ENCODE measurements at places on chromosomes 5 and 9.

DNA sequence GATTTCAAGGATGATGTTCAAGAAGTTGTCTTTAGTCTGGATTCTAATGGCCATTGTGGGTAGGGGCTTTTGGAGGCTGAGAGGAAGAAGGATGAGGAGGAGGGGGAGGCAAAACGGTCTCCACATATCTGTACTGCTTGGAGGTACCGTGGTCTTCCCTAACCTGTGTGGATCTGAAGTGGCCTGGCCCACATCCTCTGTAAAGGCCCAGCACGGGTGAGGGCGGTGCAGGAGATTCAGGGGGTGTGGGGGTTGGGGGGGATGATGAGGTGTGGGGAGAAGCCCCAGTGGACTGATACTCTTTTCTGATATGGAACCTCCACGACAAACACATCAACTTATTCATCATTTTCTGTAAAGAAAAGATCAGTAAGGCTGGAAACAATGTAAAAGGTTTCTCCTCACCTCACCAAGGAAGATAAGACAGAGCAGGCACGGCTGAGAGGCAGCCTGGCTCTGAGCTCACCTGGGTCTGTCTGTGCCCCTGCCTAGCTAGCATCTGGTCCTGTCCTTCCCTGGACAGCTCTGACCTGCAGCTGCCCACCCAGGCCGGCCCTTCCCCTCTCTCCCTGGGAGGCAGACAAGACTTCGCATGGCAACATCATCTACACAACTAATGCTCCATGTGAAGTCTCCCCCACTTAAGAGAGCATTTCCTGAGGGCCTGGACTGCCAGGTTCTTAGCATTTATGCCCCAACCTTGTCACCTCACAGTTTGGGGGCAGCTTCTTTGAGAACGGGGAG lies 5.6 kb upstream of the IL3 start:
- no peak for DNase-seq

DNA sequence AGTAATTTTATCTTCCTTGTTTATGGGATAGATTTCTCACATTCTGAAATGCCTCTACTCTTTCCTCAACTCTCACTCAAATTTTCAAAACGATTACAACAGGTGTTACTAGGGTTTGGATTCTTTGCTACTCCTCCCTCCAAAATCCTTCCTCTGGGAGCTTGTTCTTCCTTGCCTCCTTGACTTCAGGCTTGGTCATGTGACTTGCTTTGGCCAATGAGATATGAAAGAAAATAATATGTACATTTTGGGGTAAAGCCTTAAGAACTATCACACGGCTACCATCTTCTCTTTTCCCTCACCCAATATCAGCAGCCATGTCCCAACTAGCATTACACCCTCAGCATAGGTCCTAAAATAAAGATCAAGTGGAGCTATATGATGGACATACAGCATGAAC lies 28.8 kb upstream of the SLC1A1 start:
- no peak for DNase-seq

GRCh38 chr5:147044572-147045273 lies 166.2 kb upstream of the PPP2R2B start:
- DNase-seq, result no peak

DNA sequence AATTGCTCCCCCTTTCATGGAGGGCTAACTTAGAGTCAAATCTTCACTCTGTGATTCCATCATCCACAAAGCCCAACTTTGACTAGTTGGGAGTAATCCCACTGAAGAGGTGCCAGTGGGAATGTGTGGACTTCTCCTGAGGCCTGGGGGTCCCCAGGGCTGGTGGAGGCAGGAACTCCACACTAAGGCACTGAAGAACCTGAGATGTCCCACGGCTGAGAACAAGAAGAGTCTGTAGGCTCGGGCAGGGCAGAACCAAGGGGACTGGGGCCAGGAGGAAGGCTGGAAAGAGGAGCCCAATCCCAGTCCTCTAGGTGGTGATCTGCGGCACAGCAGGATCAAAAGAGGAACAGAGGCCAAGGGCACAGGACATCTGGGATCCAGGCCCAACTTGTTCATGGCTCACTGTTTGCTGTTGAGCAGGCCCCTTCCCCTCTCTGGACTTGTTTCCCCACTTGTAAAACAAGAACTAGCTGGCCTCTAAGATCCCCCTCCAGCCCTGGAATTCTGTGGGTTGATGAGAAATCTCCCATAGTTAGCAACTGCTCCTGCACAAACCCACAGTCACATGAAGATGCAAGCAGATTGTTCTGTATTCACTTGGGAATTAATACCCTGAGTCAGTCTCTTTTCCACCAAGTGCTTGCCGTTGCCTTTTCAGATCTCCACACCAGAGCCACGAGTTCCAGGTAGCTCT lies 32.7 kb upstream of the ALDH1B1 start:
- no peak for DNase-seq

GRCh38 chr9:94677929-94678328 lies 38.6 kb upstream of the FBP1 start:
- DNase-seq, result no peak

GRCh38 chr5:76696251-76696650 lies 19.7 kb upstream of the F2R start:
- no peak for DNase-seq

GRCh38 chr9:134204041-134204440 lies 39.7 kb upstream of the RNU6ATAC start:
- peak; percentile 43 for DNase-seq

GRCh38 chr5:111562561-111562960 lies 50.2 kb upstream of the STARD4 start:
- no peak for DNase-seq

DNA sequence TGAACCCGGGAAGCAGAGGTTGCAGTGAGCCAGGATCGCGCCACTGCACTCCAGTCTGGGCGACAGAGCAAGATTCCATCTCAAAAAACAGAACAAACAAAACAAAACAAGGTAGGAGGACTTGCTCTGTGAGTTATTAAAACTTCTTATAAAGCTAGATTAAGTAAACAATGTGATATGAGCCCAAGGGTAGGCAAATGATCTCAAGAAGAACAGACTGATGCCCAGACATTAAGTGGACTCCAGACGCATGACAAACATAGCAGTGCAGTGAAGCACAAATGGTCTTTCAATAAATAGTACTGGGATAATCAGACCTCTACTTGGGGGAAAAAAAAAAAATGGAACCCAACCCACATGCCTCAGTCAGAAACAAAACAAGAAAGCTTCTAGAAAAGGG lies 45.7 kb downstream of the SETX start:
- no peak for DNase-seq

DNA sequence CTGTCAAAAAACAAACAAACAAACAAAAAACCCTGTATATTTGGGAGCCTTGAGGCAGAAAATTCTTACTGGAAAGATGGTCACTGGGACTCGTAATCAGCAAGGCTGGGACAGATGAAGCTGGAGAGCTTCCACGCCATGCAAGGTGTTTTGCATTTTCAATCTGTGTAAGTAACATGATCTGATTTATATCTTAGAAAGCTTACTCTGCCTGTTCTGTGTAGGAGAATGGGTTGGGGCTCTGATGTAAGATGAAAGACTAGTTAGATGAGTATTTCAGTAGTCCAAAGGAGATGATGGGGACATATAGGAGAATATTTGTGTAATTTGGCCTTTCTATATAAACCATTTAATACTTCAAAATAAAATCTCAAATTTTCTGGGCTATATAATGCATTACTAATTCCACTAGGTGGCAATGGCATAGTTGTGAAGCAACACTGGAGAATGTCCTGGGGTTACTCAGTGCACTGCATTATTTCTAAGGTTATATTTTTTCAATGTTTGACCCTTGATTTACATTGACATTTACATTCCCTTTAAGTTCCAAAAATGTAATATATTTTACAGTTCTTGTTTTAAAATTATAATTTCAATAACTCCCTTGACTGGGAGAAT lies 21.9 kb upstream of the FSD1L start:
- DNase-seq, result no peak

- no peak for DNase-seq
These were observed 234.5 kb downstream of the EFNA5 start for GRCh38 chr5:107436201-107436600.

- DNase-seq, result no peak
These were observed 17.8 kb downstream of the C9orf85 start for GRCh38 chr9:71929223-71929622.

DNA sequence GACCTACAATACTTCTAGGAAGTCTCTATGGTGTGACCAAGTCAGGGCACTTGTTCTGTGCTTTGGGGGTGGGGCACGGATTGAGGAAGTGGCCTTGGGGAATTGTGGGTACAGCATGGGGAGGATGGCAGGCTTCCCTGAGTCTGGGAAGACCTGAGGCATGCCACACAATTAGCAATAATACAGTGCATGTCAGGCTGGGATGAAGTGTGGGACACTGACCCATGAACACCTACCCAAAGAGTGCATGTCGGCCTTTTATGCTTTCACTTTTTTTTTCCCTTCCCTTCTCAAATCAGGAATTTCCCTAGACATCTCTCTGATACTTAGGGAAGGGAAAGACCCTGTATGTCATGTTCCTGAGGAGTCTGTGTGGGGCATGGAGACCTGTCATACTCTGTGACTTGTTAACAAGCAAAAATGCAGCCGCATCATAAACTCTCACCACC lies 146.4 kb downstream of the PALM2AKAP2 start:
- no peak for DNase-seq

DNA sequence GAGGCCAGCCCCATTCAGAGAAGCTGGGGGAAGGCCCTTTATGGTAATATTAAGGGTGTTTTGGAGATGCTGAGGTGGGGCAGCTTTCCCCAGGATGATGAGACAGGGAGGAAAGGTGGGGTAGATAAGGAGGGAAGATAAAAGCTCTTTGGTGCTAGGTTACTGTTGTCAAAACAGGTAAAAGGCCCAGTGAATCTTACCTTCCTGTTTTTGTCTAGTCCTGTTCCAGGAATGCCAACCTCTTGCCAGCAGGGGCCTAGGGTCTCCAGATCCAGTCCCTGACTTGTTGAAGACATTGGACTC lies 797 bp upstream of the CCL27 start:
- DNase-seq, result no peak

- DNase-seq, result no peak
These were observed 15.4 kb downstream of the CCT5 start for GRCh38 chr5:10265245-10266109.

DNA sequence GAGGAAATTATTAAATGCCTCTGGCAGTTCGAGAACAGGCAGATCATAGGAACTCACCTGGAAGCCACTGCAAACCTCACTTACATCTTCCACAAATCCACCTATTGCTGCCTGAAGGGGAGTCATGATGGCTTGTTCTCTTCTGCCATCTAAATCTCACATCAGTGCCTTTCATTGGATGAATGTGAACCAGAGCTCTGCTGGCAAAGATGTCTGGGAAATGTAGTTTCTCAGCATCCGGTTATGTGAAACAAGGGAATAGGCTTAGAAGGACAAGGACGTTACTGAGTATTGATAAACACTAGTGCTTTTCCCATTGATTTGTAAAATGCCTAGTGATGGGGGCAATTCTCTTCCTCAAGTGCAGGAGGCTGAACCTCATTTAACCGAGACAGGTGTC lies 483.3 kb downstream of the ARHGEF28 start:
- DNase-seq, result no peak

GRCh38 chr5:148511810-148512347 lies 128.1 kb downstream of the FBXO38 start:
- DNase-seq, result no peak

DNA sequence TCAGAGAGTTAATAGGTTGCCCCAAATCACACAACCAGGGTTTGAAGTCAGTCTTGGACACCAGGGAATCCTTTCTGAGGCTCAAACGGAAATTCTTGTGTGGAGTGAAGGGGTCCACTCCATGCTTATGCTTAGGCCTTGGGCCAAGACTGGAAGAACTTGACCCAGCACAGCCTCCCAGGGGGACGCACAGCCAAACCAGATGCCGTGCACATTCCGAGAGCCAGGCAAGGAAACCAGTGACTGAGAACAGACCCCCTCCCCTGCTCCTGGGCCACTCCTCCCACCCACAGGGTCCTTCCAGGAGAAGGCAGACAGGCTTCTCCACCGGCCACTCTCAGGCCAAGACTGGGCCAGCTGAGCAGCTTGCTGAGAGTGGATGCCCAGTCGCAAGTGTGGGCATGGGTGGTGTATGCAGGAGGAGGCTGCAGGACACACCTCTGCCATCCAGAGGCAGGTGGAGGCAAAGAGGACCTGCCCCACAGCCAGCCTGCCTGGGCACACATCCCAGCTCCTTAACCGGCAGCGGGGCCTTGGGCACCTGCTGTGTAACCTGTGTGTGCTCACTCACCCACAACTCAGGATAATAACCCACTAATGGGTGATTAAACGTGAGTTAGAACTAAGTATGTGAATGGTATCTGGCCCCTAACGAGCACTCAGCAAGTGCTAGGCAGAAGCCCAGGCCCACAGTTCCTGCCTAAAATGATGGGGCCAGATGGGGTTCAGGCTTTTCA lies 38.0 kb downstream of the NIPAL4 start:
- no peak for DNase-seq

GRCh38 chr5:78557601-78558000 lies 91.0 kb downstream of the LHFPL2 start:
- DNase-seq, result no peak

DNA sequence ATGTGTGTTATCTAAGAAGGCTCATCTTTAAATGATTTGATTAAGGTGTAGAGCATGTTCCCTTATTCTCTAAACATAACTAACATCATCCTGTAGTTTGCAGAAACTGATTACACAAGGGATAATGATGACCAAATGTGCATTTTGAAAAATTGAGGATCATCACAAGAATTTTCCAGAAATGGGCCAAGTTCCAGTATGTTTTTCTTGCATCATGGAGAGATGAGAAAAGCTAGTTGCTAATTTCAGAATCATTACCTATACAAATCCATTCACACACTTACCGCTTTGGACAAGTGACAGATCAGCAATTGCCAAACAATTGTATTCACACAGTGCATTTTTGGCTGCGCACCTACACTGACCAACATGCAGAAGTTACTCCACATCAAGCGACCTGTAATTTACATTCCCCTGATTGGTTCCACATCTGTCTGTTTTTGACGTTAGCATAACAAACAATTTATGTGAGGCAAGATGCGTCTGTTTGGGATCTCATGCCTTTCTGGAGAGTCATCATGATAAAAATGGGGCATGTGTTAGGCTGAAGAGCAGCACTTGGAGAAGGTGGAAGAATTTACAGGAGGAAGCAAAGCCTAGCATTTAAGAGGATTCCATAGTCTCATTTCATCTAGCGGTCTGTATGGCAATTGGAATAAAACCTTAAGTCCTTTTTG lies 2.8 kb upstream of the BNC2 start:
- DNase-seq, result no peak

- DNase-seq, result no peak
These were observed 6.2 kb upstream of the CERCAM start for GRCh38 chr9:128414461-128414860.

GRCh38 chr5:169650701-169651331 lies 13.7 kb downstream of the DOCK2 start:
- DNase-seq, result no peak

- DNase-seq, result no peak
These were observed 369.7 kb downstream of the LRRC70 start for GRCh38 chr5:62948301-62948700.

DNA sequence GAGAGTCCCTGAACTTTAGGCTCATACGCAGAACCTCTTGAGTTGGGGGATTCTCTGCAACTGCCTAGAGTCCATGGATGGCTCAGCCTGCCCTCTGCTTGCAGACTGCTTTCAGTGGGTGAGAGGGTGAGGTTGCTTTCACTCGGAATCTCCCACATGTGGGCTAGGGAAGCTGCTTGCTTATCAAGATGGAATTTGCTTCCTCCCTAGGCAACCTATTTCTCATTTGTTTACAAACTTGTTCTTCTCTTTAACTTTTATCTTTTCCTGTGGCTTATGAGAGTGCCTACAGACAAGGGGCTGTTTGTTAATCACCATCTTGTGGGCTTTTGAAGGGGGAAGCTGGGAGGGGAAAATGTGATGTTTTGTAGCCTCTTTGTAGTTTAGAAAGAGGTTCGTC lies 10.0 kb downstream of the TLE4 start:
- no peak for DNase-seq
